ENCODE measurements at places on chromosomes 3 and 15.

GRCh38 chr3:175288621-175289020 lies 429.5 kb downstream of the NAALADL2 start:
- no peak for DNase-seq

DNA sequence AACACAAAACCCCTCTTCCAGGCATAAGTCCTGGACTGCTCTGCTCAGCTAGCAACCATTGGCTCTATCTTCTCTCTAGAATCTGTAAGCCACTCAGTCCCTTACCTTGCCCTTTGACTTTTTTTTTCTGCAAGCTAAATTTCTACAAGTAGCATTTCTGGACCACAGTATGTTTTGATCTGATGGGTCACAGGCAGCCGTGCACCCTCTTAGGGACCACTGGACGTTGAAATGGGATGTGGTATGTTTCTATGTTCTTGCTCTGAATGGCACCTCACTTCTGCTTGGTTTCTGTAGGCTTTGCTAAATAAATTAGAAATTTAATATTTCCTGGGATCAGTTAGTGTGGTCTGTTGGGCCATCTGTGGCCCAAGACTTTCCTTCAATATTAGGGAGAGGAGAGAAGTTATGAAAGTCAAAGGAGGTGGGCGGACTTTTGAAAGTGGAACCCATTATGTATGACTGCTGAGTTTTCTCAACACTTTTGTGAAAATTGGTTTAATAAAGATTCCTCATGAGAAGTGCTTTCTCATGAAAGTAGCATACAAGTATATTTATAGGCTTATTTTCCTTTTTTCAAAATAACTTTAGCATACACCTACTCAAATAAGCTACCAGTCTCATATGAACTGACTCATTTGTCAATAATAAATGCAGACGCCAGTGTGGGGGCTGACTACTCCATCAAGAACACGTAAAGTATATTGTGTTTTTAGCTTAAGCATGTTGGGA lies 18.4 kb upstream of the TIPARP start:
- no peak for DNase-seq

GRCh38 chr3:191484461-191484860 lies 23.5 kb downstream of the PYDC2 start:
- DNase-seq, result no peak

GRCh38 chr3:30982416-30983075 lies 88.1 kb upstream of the GADL1 start:
- no peak for DNase-seq

GRCh38 chr3:25585361-25586166 lies 79.1 kb downstream of the TOP2B start:
- no peak for DNase-seq

GRCh38 chr3:195063581-195064193 lies 207.3 kb downstream of the XXYLT1 start:
- DNase-seq, result no peak

DNA sequence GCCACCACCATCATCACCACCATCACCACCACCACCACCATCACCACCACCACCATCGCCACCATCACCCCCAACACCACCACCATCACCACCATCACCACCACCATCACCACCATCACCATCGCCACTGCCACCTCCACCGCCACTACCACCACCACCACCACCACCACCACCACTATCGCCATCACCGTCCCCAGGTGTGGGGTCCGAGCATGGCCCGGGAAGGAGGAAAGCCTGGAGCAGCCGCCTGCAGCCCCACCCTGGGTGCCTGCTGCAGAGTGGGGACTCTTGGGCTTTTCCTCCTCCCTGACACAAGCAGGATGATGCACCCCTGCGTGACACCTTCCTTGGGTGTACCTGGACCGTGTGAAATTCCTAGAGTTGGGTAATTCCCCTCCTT lies 43.9 kb downstream of the MUC4 start:
- no peak for DNase-seq

GRCh38 chr3:195839260-195840010 lies 27.7 kb upstream of the MUC4 start:
- no peak for DNase-seq
